Vein endothelial cell (primary cell): ENCODE measurements at places on chromosomes 1 and 21. TPM values are rescaled to one million over a fixed set of nuclear protein-coding genes. Genes with fewer than 3 reads are reported as not detected.

RAB7B gene
- 0.10 TPM in 1 of 2 replicates, not detected in the other for total RNA-seq

LAX1 gene
- total RNA-seq: under 0.01 and 0.10 TPM in 2 replicates

OR10K2 gene
- total RNA-seq: not detected in 2 replicates

CLCA4 gene
- total RNA-seq: not detected in 2 replicates
